WTC11 (cell line): ENCODE measurements at places on chromosomes 11 and 22. TPM values are rescaled to one million over a fixed set of nuclear protein-coding genes. Genes with fewer than 3 reads are reported as not detected.

- no peak for DNase-seq
Measured at GRCh38 chr11:97729546-97730272, 1291.0 kb upstream of the CNTN5 start.

DNA sequence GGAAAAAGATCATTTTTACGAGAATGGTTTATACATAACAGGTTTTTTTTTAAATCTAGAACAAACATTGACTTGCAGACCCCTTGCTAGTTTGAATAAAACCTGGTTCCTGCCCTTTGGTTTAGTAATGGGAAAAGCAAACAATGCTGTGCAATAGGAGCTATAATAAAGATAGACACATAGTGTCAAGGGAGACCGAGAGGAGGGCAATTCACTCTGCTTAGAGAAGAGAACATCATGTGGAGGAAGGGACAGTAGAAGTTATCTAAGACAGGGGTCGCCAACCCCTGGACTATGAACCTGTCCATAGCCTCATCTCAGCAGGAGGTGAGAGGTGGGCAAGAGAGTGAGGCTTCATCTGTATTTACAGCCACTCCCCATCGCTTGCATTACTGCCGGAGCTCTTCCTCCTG lies 7.0 kb upstream of the RDX start:
- DNase-seq: no peak

- DNase-seq: no peak
Measured at GRCh38 chr11:67267188-67268080, 1.2 kb downstream of the GRK2 start.

DNA sequence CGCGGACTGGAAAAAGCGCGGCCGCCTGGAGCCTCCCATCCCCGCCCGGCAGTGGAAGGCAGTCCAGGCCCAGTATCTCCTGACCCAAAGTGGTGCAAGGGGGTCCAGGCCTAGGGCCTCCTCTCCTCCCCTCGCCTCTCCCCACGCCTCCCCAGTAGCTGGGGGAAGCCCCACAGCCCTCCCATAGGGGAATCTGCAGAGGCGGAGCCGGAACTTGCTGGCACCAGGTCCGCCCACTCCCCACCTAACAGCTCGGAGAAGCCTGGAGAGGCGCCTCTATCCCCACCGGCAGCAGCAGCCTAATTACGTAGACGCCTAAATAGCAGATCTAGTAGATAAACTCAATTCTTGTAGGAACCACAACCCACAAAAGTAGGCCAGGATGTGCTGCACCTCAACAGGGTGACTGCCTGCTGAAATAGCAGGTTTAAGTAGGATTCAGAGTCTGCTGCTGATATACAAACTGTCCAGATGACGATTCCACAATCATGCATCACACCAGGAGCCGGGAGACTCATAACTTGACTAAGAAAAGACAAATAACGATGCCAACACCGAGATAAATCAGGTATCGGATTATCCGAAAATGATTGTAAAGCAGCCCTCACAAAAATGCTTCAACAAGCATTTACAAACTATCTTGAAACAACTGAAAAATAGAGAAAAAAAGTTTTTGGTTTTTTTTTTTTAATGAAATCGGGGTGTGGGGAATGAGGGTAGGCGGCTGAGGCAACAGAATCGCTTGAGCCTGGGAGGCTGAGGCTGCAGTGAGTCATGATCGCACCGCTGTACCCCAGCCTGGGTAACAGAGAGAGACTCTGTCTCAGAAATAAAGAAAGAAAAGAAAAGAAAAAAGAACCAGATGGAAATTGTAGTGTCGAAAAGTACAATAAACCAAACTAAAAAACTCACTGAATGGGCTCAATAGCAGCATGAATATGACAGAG lies 11.4 kb upstream of the BRD1 start:
- peak; percentile 58 for DNase-seq

DNA sequence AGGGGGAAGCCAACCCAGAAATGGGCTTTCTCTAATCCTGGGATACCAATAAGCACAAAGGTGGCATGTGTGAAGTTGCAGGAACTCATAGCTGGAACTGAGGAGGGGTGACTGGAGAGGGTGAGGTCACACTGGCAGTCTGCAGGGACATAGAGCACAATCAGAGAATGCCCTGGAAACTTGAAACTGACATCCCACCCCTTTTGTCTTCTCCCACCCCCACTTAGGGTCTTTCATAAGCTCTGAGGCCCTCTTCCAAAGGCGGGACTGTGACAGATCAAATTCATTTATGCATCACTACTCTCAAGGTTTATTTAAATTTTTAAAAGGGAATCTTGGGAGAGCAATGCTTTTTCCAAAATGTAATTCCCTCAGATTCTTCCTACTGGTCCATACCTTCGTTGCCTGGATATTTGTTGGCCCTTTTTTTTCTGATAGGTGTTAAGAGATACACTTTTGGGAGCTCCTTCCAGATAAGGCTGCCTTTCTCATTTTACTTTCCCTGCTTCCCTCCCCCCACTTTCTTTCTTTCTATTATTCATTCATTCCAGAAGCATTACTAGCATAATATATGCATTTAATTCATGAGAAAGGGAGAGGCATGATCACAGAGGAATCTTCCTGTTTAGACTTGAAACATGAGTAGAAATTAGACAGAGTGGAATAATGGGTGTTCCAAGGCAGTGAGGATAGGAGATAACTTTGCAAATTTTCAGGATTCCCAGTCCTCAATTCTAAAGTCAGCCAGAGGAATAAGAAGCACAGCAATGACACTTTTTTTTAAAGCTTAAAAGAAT lies 14.8 kb downstream of the OR51E2 start:
- no peak for DNase-seq

GRCh38 chr11:32069361-32070058 lies 21.4 kb upstream of the RCN1 start:
- no peak for DNase-seq

DNA sequence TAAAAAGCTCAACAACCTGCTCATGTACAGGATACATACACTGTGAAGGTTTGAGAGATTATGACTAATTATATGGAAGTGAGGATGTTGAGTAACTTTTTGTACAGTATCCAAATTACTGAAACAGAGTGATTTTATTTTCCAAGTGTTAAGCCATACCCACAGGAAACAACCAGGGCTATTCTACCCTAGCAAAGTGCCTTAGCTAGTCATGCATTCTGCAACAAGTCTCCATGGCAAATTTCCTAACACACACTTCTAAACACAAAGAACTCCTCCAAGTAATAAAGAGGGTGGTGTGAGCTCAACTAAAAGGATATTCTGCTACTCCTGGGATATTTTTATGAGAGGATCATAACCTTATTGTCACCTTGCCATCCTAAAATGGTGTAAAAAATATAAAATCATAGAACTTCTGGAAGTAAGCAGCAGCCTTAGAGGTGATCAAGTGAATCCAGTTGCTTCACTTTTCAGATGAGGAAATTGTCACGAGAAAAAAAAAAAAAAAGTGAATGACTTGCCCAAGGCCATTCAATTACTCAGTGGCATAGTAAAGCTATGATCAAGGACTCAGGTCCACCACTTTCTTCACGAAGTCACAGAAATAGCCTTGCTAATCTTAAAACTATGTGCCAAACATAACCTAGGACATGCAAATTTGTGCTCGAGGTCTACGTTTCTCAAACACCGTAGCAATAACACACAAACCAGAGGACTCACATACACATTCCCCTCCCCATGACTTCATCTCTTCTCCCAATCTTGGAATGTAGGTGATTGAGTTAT lies 4.2 kb downstream of the LGR4 start:
- no peak for DNase-seq

GRCh38 chr22:17808693-17809403 lies 34.6 kb upstream of the BID start:
- no peak for DNase-seq

- peak; percentile 75 for DNase-seq
Measured at GRCh38 chr22:22954656-22955055, 67.0 kb downstream of the IGLL5 start.

GRCh38 chr11:79013509-79013908 lies 427.3 kb downstream of the TENM4 start:
- DNase-seq: no peak

DNA sequence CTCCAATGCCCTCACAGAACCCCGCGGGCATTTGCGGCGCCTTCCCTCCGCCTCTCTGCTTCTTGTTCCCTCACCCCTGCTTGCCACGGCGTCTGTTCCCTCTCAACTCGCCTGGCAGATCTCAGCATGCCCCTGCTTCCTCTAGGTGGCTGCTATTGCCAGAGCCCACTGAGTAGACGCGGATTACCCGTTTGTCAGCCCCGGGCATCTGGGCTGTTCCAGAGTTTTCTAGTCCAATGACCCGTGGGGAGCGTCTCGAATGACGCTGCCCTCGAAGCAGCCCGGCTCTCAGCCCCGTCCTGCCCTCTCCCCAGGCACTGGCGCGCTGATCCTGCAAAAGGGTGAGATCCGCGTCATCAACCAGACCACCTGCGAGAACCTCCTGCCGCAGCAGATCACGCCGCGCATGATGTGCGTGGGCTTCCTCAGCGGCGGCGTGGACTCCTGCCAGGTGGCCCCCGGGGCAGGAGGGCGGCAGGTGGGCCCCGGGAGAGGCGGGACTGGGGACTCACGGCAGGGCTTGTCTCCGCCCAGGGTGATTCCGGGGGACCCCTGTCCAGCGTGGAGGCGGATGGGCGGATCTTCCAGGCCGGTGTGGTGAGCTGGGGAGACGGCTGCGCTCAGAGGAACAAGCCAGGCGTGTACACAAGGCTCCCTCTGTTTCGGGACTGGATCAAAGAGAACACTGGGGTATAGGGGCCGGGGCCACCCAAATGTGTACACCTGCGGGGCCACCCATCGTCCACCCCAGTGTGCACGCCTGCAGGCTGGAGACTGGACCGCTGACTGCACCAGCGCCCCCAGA lies 49.7 kb downstream of the ST14 start:
- peak; percentile 9 for DNase-seq

DNA sequence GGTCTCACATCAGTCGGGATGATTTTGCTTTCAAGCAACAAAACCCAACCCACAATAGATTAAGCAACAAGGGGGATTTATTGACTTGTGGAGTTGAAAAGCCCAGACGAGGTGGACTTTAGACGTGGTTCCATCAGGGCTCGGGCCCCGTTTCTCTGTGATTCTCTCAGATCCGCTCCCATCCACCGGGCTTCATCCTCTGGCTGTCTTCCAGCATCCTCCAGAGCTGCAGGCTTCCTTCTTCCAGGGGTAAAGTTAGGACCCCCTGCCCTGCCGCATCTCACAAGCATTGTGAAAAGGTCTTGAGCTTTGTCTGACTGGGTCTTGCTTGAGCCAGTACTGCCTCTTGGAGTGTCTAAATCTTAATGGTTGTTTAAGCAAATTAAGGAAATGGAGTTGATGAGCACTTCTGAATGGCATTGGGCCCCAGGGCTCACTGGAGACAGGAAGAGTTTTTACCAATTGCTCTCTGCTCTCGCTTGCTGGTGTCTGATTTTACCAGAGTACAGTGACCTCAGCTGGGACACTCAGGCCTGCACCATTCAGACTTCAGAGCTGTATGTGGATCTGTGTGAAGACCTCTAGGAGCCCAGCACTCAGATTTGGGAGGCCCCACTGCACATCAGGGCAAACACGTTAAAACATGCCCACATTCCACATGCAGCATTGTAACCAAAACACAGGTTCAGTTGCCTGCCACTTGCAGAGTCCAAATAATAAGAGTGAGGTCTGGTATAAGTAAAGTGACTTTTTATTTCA lies 13.5 kb upstream of the FTH1 start:
- DNase-seq: no peak

- DNase-seq: no peak
Measured at GRCh38 chr22:21916309-21916918, 36.2 kb downstream of the PPM1F start.

DNA sequence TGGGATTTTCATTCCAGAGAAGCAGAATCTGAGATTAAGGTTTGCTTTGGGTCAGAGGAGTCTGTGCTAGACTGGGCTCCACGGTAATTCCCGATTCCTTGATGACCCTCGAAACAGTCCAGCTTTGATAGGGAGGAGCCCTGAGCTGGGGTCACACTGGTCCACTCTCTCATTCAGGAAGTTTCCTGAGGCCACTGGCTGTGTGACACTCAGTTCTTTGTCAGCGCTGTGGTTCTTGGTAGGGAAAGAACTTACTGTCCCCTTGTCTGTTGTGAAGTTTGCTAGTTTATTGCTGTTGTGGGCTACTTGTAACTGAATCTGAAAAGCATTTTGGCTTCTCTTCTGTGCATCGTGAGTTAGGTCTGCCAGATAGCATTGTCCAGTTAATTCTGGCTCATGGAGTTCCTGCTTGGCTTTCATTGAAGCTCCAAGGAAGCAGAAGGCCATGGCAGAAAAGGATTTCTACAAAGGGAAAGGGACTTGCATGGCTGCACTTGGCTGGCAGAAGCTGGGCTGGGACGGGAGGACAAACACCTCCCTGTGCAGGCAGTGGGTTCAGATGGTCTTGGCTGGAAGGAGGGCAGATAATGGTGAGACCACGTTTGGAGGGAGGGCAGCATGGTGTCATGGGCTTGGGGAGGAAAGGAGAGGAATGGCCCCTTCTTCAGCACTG lies 23.3 kb downstream of the BCR start:
- no peak for DNase-seq

GRCh38 chr11:88704485-88704884 lies 361.3 kb downstream of the GRM5 start:
- DNase-seq: no peak

DNA sequence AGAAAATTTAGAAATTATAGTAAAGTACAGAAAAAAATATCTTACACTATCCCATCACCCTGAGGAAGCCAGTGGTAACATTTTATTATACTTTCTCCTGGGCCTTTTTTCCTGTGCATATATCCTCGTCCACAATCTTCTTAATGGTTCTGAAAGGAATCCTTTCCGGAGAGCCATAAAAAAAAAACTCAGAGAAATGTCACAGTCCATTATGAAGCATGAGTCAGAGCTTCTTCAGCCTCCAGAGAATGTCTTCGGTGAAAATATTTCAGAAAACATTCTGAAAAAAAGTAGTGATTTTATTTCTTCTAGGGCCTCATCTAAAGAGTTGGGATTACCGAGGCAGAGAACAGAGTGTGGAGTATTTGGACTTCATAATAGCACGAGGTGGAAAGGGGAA lies 163.4 kb downstream of the INSC start:
- no peak for DNase-seq

DNA sequence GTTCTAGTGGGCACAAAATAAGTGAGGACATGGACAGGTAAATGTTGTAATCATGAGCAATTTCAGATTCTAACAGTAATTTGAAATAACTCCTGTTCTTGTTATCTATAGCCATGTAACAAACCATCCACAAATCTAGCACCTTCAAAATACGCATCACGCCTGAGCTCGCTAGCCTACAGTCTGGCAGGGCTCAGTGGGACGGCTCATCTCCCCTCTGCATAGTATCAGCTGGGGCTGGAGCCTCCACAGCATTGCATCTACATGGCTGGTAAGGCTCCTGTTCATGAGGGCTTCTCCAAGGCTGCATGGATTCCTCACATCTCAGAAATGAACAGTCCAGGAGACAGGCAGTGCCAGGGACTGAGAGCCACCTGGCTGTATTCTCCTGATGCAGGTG lies 112.6 kb downstream of the KCNQ1 start:
- no peak for DNase-seq

DNA sequence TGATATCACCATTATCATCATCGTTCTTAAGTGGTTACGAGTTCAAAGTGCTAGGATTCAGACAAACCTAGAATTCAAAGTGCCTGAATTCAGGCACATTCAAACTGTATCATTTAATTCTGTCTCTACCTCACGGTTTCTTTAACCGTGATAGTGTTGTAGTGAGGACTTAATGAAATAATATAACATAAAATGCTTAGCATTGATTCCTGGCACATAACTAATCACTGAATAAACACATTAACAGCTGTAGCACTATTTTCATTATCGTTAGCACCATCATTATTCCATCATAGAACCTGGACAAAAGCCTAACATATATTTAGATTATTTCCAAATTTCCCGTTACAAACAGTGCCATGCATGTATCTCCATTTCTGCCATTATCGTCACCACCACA lies 102.0 kb downstream of the WNT11 start:
- no peak for DNase-seq

P4HA3 gene
- total RNA-seq: 0.13 to 0.14 TPM in 2 of 3 replicates, not detected in the other

SMIM35 gene
- not detected in 3 replicates for total RNA-seq

DLG2 gene
- total RNA-seq: 12.9 to 17.5 TPM (median 15.2 TPM) in 3 replicates

ZP1 gene
- not detected in 3 replicates for total RNA-seq

CCDC116 gene
- total RNA-seq: 0.14 to 0.57 TPM (median 0.27 TPM) in 3 replicates
